Activated T-helper 1 cell treated with anti-CD3 and anti-CD28 coated beads, Interleukin-12 subunit alpha, Interleukin-12 subunit beta, Interleukin-2, Interleukin-4 antibody, amounts not matched to agents 30 ng/mL and 10 ng/mL and 1 ng/mL, durations not matched to agents 14 hours and 24 hours and 36 hours (primary cell): ENCODE measurements at places on chromosomes 3 and 15. TPM values are rescaled to one million over a fixed set of nuclear protein-coding genes. Genes with fewer than 3 reads are reported as not detected.

The VIPR1 gene
- 0.69 and 0.88 TPM in 2 replicates for total RNA-seq

GRCh38 chr3:170044271-170044670, 6.5 kb downstream of the GPR160 start:
- DNase-seq = no peak
- H3K4me1 ChIP-seq = peaks cover 20% of the 10 kb centered on the region
- H3K4me3 ChIP-seq = no peak overlapping the region
- peaks cover 2% of the 10 kb centered on the region for H3K27me3 ChIP-seq

DNA sequence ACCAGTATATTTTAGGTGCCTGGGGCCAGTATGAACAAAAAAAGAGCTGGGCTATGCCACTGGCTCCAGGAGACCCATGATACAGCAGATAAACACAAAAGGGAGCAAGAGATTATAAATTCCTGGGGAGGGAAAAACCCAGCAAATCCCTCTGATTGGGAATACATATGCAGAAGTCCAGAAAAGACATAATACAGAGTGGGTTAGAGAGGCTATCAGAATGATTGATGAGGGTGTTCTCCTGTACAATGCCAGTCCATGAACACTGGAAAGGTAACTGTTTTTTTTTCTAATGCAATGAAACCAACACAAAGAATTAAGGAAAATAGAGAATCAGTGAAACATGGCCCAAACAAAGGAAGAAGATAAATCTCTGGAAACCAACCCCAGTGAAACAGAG, 5.4 kb upstream of the VPS39 start:
- H3K27ac ChIP-seq = no peak overlapping the region
- H3K27me3 ChIP-seq = no peaks in the 10 kb centered on the region
- H3K36me3 ChIP-seq = peaks cover 42% of the 10 kb centered on the region
- no peak overlapping the region for H3K4me3 ChIP-seq
- peaks cover 17% of the 10 kb centered on the region for H3K4me1 ChIP-seq

DNA sequence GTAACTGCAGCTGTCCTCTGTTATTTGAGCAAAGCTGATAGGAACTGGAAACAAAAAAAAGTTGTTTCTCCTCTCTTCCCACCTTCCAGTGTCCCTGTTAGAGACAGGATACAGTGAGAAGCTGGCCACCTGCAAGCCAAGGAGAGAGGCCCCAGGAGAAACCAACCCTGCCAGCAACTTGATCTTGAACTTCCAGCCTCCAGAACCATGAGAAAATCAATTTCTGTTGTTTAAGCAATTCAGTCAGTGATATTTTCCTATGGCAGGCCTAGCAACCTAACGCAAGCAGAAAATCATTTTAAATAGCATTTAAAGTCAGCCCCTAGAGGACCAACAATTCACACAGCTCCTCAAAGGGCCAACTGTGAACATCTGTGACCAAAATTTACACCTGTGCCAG, 291.3 kb downstream of the OXSM start:
- H3K4me3 ChIP-seq = no peak overlapping the region
- H3K36me3 ChIP-seq = no peaks in the 10 kb centered on the region
- H3K4me1 ChIP-seq = no peaks in the 10 kb centered on the region
- no peaks in the 10 kb centered on the region for H3K27me3 ChIP-seq

- no peaks in the 10 kb centered on the region for H3K4me1 ChIP-seq
- no peaks in the 10 kb centered on the region for H3K27me3 ChIP-seq
- peak overlapping the region; percentile 48 for H3K27ac ChIP-seq
- no peak for DNase-seq
- H3K4me3 ChIP-seq = no peak overlapping the region
Measured at GRCh38 chr15:42444415-42445063, 46.4 kb downstream of the ZNF106 start.

DNA sequence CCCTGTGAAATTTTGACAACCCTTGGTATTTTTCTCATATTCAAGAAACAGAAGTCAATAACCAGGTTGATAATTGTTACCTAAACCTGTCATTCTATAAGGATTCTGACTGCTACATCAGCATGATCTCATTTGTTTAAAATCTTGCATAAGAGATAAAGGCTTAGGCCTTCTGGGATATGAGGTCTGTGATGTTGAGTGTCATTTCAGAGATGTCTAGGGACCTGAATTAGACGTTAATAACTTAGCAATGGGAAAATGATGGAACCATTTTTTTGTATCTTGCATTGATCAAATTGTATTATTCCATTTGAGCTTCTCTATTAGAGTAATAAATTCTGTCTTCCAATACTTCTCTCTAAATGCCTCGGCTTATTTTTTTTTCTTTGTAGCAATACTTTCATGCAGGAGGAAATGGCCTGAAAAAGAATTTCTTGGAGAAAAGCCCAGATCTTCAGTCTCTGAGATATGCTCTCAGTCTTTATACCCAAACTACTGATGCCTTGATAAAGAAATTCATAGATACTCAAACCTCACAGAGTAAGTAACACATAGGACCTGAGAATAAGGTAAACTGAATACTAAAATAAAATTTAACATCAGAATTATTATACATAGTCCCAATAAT, 589.3 kb downstream of the UNC13C start:
- no peak overlapping the region for H3K4me3 ChIP-seq
- no peaks in the 10 kb centered on the region for H3K4me1 ChIP-seq
- H3K36me3 ChIP-seq = no peaks in the 10 kb centered on the region
- H3K27ac ChIP-seq = no peak overlapping the region
- no peak for DNase-seq
- peaks cover 2% of the 10 kb centered on the region for H3K27me3 ChIP-seq

The GOLGA6L6 gene
- total RNA-seq = not detected in 2 replicates

DNA sequence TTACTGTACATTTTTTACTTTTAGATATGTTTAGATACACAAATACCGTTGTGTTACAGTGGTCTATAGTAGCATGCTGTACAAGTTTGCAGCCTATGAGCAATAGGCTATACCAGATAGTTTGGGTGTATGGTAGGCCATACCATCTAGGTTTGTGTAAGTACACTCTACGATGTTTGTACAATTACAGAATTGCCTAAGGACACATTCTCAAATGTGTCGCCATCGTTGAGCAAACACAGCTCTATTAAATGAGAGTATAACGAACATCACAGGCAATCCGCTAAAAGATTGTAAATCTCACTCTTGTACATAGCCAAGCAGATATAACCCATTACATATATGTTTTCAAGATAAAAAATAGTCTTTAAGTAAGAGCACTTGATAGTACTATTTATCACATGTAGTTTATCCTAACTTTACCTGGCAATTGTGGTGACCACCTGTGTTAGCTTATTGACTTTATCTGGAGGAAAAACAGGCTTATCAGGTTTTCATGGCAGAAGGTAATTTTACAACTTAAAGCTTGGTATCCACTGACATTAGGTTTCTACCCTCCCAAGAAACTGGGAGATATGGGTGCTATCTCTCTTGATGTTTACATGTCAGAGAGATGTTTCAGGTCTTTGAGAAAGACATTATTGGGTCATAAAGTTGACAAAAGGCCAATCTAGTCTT, 898.7 kb downstream of the NSUN3 start:
- no peaks in the 10 kb centered on the region for H3K27me3 ChIP-seq
- no peak overlapping the region for H3K27ac ChIP-seq
- no peak overlapping the region for H3K4me3 ChIP-seq
- no peaks in the 10 kb centered on the region for H3K36me3 ChIP-seq
- H3K4me1 ChIP-seq = no peaks in the 10 kb centered on the region

The TRIM59 gene
- 33.1 and 33.2 TPM in 2 replicates for total RNA-seq

- no peak for DNase-seq
- H3K36me3 ChIP-seq = no peaks in the 10 kb centered on the region
- H3K27me3 ChIP-seq = no peaks in the 10 kb centered on the region
- H3K4me1 ChIP-seq = no peaks in the 10 kb centered on the region
Measured at GRCh38 chr3:21705769-21706168, 45.2 kb downstream of the ZNF385D start.

- no peaks in the 10 kb centered on the region for H3K4me1 ChIP-seq
- no peak overlapping the region for H3K27ac ChIP-seq
- H3K4me3 ChIP-seq = no peak overlapping the region
- DNase-seq = no peak
- H3K27me3 ChIP-seq = peaks cover 2% of the 10 kb centered on the region
Measured at GRCh38 chr3:139296141-139296718, 47.6 kb upstream of the MRPS22 start.
